ENCODE measurements at places on chromosomes 7 and 10.

- peak; percentile 30 for DNase-seq
Observed at GRCh38 chr7:55073976-55074528, 55.2 kb downstream of the EGFR start.

DNA sequence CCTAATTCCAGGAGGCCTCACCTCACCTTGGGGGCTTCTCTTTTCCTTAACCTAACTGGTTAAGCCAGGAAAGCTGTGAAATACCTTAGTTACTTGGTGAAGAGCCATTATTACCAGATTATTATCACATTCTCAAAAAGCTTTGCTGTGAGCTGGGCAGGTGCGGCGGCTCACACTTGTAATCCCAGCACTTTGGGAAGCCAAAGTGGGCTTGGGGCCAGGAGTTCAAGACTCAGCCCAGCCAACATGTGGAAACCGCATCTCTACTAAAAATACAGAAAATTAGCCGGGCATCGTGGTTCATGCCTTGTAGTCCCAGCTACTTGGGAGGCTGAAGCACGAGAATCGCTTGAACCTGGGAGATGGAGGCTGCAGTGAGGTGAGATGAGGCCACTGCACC is 102.4 kb upstream of the KLF6 start:
- DNase-seq: no peak

- no peak for DNase-seq
Observed at GRCh38 chr7:115910541-115911164, 119.9 kb downstream of the TFEC start.

DNA sequence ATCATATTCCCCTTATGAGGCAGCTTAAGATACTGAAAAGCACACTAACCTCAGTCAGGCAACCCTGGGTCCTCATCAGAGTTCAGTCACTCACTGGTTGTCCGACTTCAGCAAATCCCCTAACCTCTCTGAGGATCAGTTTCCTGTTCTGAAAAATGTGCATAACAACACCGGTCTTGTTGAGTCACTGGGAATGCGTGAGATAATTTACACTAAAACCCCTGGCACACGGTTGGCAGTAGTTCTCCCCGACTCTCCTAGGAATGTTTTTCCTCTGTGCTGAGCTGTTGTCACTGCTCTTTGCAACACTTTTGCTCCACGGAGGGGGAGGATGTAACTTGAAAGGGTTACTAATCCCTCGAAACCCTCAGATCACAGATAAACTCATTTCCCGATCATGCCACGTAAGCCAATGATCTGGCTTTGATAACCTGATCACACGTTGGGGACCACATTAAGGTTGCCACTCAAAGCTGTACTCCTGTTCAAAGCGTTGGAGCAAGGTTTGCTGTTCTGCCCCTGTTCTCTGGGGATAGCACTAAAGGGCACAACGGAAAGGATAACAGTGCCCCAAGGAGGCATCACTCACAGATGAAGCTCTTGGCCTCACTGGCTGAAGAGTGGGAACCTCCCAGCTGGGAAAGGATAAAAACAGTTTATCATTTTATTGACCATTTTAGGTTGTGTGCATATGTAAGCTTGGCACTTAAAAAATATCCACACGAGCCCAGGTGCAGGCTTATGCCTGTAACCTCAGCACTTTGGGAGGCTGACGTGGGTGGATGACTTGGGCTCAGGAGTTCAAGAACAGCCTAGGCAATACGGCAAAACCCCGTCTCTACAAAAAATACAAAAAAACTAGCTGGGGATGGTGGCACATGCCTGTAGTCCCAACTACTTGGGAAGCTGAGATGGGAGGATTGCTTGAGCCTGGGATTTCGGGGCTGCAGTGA is 5.0 kb upstream of the RBM17 start:
- peak; percentile 83 for DNase-seq

GRCh38 chr7:94605031-94605430 is 50.9 kb downstream of the SGCE start:
- no peak for DNase-seq

DNA sequence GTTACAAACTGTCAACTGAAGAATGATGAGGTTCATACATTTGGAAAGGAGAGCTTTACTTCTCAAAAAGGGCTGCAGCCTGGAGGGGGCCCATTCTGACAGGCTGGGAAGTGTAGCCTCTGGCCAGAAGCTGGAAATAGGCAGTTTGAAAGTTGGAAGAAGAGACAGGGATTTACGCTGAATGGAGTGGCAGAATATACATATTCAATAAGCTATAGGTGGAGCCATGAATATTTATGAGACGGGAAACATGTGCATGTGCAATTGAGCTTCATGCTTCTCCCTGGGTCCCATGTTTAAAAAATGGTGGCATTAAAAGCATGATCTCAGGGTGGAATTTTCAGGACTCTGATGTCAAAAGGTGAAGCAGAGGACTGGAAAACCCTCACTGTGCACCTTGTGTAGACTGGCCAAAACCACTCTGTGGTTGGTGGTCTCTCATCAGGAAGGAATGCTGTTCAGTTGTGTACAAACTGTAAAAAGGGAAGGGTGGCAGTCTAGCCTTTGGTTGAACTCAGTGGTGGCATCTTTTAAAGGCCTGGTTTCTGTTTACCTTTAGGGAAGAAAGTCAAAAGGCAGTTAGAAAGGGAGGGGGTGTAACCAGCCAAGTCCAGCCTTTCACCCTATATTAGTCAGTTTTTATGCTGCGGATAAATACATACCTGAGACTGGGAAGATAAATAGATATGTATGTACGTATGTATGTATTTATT is 7.2 kb upstream of the ACTR3B start:
- no peak for DNase-seq

DNA sequence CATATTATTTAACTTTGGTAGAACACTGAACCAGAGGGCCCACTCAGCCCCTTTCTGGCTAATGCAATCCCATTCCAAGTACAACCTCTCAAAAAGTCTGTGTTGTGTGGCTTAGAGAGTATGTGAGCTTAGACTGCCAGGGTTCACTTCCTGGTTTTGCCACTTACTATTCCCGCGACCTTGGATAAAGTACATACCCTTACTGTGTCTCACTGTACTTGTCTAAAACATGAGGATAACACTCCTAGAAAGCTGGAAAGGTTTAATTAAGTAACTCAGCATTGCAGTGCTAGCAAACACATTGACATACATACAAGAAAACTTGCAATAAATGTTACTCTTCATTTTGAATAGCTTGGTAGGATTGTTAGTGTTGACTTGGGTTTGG is 215.8 kb downstream of the CHCHD3 start:
- DNase-seq: no peak

- peak; percentile 44 for DNase-seq
Observed at GRCh38 chr10:58335306-58336005, 650 bp downstream of the UBE2D1 start.

- no peak for DNase-seq
Observed at GRCh38 chr7:45659496-45660139, 85.5 kb downstream of the ADCY1 start.

GRCh38 chr10:930625-931325 is 730 bp downstream of the LARP4B start:
- DNase-seq: peak; percentile 54

DNA sequence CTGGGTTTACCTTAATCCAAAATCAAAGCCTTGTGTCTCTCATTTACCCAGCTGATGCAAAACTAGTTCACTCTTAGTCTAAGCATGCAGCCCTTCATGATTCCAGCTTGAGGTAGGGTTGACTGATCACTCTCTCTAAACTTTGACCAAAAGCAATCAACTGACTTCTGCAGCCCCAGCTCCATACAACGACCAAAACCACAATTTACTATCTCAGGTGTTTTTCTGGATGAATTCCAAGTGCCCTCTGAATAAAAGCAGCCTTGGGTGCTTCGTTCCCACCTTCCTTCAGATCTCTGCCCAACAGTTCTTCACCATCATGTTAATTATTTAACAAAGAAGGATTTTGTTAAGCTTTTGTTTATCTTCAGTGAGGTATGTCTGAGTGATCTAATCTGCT is 62.6 kb downstream of the CCDC6 start:
- DNase-seq: no peak

GRCh38 chr7:137094-137891 is 55.1 kb upstream of the FAM20C start:
- no peak for DNase-seq

- peak; percentile 47 for DNase-seq
Observed at GRCh38 chr10:103800789-103801540, 54.4 kb downstream of the SH3PXD2A start.

- no peak for DNase-seq
Observed at GRCh38 chr10:77188521-77188920, 449.1 kb downstream of the KCNMA1 start.

- DNase-seq: no peak
Observed at GRCh38 chr7:146528581-146528980, 412.0 kb downstream of the CNTNAP2 start.

- no peak for DNase-seq
Observed at GRCh38 chr7:30160329-30160728, 25.5 kb downstream of the MTURN start.

DNA sequence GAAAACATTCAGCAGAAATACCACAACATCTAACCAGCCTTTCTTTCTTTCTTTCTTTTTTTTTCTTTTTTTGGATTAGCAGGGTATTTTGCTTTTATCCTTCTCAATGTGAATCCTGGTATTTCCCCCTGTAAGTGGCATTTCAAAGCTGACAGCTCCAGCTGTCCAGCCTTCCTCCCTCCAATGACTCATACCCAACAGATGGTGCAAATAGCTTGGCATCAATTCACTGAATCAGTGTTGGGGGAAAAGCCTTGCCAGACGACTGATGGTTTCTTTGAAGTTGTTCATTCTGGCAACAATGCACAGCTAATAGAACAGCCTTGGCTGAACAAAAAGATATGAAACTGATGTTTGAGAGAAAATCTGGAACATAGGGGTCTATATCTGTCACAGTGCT is 316.8 kb upstream of the STEAP1 start:
- DNase-seq: no peak

DNA sequence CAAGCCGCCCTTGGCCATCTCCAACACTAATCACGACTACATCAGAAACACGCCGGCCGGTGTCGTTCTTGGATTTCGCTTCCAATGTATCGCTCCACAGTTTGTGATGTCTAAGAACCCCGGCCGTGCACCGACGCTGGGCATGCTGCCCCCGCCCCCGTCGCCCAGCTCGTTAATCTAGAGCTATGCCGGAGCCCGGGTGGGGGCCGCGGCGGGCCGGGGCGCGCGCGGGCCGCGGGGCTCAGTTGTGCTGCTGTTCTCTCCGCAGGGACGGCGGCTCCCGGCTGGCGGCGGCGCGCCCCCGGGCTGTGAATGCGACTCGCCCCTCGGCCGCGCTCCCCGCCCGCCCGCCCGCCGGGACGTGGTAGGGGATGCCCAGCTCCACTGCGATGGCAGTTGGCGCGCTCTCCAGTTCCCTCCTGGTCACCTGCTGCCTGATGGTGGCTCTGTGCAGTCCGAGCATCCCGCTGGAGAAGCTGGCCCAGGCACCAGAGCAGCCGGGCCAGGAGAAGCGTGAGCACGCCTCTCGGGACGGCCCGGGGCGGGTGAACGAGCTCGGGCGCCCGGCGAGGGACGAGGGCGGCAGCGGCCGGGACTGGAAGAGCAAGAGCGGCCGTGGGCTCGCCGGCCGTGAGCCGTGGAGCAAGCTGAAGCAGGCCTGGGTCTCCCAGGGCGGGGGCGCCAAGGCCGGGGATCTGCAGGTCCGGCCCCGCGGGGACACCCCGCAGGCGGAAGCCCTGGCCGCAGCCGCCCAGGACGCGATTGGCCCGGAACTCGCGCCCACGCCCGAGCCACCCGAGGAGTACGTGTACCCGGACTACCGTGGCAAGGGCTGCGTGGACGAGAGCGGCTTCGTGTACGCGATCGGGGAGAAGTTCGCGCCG is 1.9 kb downstream of the VWC2 start:
- DNase-seq: peak; percentile 19

DNA sequence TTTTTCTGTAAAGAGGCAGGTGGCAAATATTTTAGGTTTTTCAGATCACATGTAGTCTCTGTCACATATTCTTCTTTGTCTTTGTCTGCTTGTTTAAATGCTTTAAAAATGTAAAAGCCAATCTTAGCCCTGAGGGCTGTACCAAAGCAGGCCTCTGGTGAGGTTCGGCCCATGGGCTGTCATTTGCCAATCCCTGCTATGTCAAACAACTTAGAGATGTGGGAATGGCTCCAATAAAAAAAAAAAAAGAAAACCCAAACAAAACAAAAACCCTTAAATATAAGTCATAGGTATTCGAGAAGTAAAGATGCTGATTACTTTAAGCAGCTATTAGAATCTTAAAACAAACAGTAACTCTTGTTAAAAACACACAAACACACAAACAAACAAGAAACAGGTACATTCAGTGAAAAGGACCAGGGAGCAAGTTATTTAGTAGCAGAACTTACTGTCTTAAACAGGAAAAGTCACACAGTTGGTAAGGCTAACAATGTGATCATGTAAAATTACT is 61.4 kb upstream of the NAMPT start:
- no peak for DNase-seq

- DNase-seq: no peak
Observed at GRCh38 chr10:129258283-129258923, 208.6 kb upstream of the MGMT start.

GRCh38 chr7:54788664-54789063 is 29.7 kb upstream of the SEC61G start:
- DNase-seq: peak; percentile 26

DNA sequence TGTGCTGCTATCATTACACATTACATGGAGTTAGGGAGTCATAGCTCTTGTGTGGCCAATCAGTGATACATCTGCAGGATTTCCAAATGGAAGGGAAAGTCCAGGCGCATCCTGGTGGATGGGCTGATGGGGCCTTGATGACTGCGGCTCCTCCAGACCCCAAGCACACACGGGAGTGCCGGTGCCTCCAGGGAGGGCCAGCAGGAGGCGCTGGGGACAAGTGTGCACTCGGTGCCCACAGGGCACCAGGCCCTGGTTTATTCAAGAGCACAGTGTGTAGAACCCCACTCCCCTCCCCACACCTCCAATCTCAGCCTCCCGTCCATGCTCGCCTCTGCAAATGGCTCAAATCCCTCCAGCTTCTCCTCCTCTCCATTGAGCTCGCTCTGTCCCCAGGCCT is 243.9 kb downstream of the USP6NL start:
- DNase-seq: no peak

DNA sequence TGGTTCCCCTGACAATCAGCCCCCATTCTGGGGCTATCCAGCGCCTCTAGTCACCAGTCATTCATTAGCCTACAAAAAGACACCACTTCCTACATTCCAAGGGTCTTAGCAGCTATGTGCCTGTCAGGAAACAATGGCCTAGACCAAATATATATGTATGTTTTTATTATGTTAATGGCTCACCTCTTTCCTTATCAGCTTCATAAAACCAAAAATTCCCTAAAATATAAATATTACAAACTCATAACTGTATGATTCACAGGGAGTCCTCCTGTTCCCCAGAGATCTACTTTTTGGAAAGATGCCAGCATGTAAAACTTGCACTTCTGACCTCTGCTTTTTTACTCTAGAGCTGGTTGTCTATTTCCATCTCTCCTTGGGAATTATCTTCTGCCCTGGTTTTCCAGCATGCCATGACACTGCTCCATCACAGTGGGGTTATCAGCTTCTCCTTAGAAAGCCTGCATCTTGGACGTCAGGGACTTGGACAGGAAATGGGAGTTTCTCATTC is 79.2 kb downstream of the ABCA13 start:
- DNase-seq: no peak

DNA sequence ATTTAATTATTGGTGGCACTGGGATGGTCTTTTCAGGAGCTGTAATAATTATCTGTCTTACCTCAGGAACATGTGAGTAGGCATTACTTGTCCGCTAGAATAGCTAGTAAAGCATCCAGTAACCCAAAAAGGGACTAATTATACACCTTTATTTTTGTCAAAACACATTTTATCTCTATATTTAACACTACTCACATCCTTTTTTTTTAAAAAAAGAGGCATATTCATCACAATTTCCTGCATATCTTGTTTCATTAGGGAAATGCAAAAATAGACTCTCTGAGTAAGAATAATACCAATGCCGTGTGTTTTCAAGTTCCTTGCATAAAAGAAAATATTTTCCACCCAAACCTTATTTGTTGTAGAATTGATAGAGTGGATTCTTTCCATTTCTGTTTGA is 99.5 kb downstream of the VTI1A start:
- no peak for DNase-seq

Measured in activated T-cell treated with anti-CD3 and anti-CD28 coated beads, Interleukin-2, amount 50 U/mL, for 48 hours (primary cell).